Spinal cord (tissue), 10 donors: ENCODE measurements at places on chromosomes 4 and X.
A peak's percentile ranks its signal among the peaks of the same experiment; 100 is the strongest.

DNA sequence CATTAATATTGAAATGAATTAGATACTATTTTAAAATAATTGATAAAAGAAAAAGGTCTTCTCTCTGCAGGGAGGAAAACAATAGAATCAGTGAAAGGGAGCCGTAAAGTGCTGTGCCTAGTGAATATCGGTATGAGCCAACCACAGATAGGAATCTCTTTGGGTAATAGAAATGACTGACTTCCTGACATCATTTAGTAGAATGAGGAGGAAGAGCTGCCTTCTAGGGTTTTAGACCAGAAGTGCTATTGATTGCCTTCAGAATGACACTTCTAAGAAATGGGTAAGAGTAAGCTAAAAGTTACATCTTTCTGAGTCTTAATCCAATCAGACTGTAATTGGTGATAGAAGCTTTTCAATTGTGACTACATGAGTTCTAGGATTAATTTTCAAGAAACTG is 134.0 kb upstream of the MAP9 start:
- no peak for DNase-seq

DNA sequence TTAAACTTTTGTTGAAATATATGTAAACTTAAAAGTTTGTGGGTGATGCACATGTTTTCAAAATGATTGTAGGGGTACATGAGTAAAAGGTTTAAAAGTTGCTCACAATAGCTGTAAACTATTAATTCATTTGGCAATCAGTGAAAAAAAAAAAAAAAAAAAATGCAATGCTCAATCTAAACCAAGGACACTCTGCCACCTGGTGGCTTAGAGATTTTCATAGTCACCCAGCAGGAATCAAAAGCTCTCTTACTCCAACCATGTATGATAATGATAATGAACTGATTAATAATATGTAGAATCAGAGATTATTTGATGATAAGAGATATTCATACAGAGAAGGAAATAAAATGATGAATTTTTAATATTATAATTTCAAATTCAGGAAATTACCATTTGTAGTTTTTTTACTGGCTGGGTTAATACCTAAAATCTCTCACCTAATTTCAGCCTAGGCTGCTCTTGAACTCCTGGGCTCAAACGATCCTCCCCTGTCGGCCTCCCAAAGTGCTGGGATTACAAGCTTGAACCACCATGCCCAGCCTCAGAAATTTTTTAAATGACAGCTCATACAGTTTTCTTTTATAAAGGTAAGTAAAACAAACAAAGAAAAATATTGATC is 46.9 kb upstream of the SLC25A4 start:
- peak; percentile 40 for DNase-seq

- DNase-seq = no peak
Observed at GRCh38 chr4:123386609-123387008, 10.0 kb upstream of the SPRY1 start.

DNA sequence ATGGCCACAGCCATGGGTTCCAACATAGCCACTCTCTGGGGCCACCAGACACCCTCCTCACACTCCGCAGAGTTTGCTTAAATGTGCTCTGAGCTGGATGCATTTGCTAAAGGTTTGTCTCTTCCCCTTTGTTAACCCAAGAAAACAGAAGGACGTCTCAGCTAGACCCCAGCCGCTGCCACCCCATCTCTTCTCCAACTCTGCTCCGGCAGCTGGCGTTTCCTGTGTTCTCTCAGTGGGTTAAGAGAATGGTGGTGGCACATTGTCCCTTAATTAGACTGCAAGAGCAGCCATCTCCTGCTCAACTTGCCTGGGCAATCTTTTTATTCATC is 43.7 kb upstream of the FAM9C start:
- no peak for DNase-seq

DNA sequence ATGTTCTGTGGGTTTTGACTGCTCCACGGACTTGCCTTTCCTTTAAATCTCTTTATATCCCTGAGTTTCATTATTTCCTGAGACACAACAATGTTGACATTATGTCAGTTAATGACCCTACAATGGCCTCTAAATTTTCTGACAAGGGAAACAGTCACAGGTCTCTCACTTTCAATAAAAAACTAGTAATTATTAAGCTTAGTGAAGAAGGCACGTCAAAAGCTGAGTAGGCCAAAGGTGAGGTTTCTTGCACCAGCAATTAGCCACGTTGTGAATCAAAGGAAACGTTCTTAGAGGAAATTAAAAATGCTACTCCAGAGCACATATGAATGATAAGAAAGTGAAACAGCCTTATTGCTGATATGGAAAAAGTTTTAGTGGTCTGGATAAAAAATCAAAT is 930.2 kb upstream of the GRID2 start:
- DNase-seq = no peak

- no peak for DNase-seq
Observed at GRCh38 chr4:61395754-61396153, 195.6 kb downstream of the ADGRL3 start.

DNA sequence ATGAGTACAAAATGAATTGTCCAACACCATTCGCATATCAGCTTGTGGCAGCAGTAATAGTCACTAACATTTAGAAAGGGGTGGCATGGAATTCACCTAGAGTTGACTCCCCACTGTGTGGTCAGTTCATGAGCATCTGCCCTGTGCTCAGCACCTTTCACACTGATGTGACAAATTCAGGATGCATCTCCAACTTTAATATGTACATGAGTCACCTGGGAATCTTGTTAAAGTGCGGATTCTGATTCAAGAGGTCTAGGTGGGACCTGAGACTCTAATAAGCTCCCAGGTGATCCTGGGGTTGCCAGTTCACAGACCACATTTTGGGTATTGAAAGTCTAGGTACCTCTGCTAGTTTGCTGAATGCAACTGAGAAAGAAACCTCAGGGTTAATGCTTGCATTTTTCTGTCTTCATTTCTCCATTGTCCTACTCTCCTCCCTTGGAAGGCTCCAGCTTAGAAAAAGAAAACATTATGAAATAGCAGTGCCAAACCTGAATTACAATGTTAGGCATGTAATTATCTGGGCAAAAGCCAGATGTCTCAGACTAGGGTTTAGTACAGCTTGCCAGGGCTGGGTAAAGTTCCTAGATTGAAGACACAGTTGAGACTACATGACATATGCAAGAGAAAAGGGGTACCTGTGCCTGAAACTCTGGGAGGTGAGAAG is 32.7 kb downstream of the TMSB4X start:
- DNase-seq = no peak

- DNase-seq = no peak
Observed at GRCh38 chr4:113445286-113445685, 316.3 kb downstream of the CAMK2D start.

DNA sequence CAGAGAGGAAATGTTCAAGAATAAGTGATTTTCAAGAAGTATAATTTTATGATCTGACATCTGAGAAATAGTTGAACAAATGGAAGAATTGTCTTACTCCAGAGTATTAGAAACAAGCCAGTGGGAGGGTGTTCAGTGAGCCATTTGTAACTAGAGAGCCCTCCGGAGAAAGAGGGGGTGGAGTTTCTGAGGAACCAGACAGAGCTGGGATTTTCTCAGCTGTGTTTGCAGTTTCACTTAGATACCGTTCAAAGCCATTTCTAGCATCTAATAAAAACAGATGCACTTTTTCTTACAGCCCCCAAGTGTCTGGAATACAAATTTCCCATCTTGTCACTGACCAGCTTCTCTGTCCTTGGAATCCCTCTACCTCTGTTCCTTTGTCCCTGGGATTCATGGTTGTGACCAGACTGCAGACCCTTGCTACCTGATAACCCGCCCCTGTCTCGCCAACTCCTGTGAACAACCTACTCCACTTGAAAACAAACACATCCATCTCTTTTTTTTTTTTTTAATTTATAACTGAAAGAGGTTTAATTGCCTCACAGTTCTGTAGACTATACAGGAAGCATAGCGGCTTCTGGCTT is 132.8 kb upstream of the KLF3 start:
- peak; percentile 4 for DNase-seq

GRCh38 chr4:128461291-128462102 is 173.9 kb upstream of the PGRMC2 start:
- no peak for DNase-seq

- no peak for DNase-seq
Observed at GRCh38 chr4:111960241-111960667, 185.0 kb upstream of the FAM241A start.

DNA sequence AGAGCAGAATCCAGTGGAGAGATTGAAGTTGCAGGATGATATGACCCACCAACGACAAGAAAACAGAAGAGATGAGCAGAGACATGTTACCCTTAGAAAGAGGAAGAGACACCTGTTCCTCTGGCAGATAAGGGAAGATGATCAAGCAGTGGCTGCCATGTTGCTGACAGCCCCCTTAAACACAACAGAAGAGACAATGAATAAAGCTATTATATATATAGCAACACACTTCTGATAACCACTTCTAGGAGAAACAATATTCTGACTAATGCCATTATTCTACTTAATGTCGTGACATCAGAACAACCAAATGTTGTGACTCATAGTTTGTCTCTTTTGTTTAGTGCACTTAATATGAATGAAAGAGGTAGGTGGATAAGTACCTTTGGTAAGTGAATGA is 44.9 kb downstream of the SH3RF1 start:
- DNase-seq = no peak

GRCh38 chr4:15695240-15695699 is 7.6 kb upstream of the BST1 start:
- DNase-seq = no peak

DNA sequence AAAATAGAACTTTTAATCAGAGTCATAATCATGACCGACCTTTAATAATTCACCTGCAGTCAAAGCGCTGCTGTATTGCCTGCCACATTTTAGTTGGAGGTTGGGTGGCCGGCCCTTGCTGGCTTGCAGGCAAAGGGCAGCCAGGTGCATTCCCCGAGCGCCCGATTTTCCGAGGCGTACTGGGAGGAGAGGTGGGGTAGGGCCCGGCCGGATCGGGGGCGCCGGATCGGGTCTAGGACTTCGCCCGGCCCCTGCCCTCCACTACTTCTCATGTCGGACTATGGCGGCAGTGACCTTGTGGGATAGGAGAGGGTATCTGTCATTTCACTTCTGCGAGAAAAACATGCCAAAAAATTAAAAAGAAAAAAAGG is 2.5 kb upstream of the RS1 start:
- no peak for DNase-seq

GRCh38 chrX:108307132-108308085 is 130.8 kb downstream of the COL4A6 start:
- DNase-seq = no peak

- DNase-seq = peak; percentile 52
Observed at GRCh38 chr4:108172753-108173598, 4.2 kb upstream of the LEF1 start.

GRCh38 chr4:65391814-65392213 is 278.5 kb downstream of the EPHA5 start:
- DNase-seq = no peak

- no peak for DNase-seq
Observed at GRCh38 chrX:150157291-150157690, 205.8 kb upstream of the MAMLD1 start.
